Motor neuron (in vitro differentiated cells): ENCODE measurements at places on chromosomes 3 and 15. TPM values are rescaled to one million over a fixed set of nuclear protein-coding genes. Genes with fewer than 3 reads are reported as not detected.

AADACL2 gene
- total RNA-seq, result 0.10 TPM in 1 of 2 replicates, not detected in the other

FANCD2OS gene
- 1.2 TPM in 1 of 2 replicates, not detected in the other for total RNA-seq

TMCO5A gene
- not detected in 2 replicates for total RNA-seq

COLQ gene
- 2.2 and 2.5 TPM in 2 replicates for total RNA-seq

CA12 gene
- 5.8 and 6.0 TPM in 2 replicates for total RNA-seq

PLSCR2 gene
- total RNA-seq, result not detected in 2 replicates

CPEB1 gene
- 8.1 and 8.3 TPM in 2 replicates for total RNA-seq

GPR149 gene
- total RNA-seq, result 0.27 TPM in 1 of 2 replicates, not detected in the other

MGLL gene
- total RNA-seq, result 21.5 and 23.9 TPM in 2 replicates

VWA5B2 gene
- total RNA-seq, result 0.60 and 0.66 TPM in 2 replicates

CFAP161 gene
- not detected in 2 replicates for total RNA-seq

QRICH1 gene
- total RNA-seq, result 94.8 and 95.3 TPM in 2 replicates

CTXND1 gene
- 3.2 and 9.1 TPM in 2 replicates for total RNA-seq

BFSP2 gene
- total RNA-seq, result not detected in 2 replicates

IL5RA gene
- 0.09 and 0.31 TPM in 2 replicates for total RNA-seq

KNG1 gene
- total RNA-seq, result not detected in 2 replicates

KLF13 gene
- total RNA-seq, result 35.4 and 42.4 TPM in 2 replicates

PRR20G gene
- total RNA-seq, result 0.69 TPM in 1 of 2 replicates, not detected in the other

AGBL1 gene
- 0.15 and 0.27 TPM in 2 replicates for total RNA-seq

GPR27 gene
- total RNA-seq, result 6.5 and 7.4 TPM in 2 replicates

AHSG gene
- 0.27 TPM in 1 of 2 replicates, not detected in the other for total RNA-seq

CDHR4 gene
- total RNA-seq, result 0.32 and 0.71 TPM in 2 replicates

SCN10A gene
- total RNA-seq, result 0.19 TPM in 1 of 2 replicates, not detected in the other

VEPH1 gene
- 6.3 and 7.1 TPM in 2 replicates for total RNA-seq

ADAMTSL3 gene
- 49.0 and 53.7 TPM in 2 replicates for total RNA-seq
